ENCODE measurements at places on chromosomes 7 and 10.

GRCh38 chr10:58637352-58637751, 124.7 kb downstream of the BICC1 start:
- DNase-seq: no peak

DNA sequence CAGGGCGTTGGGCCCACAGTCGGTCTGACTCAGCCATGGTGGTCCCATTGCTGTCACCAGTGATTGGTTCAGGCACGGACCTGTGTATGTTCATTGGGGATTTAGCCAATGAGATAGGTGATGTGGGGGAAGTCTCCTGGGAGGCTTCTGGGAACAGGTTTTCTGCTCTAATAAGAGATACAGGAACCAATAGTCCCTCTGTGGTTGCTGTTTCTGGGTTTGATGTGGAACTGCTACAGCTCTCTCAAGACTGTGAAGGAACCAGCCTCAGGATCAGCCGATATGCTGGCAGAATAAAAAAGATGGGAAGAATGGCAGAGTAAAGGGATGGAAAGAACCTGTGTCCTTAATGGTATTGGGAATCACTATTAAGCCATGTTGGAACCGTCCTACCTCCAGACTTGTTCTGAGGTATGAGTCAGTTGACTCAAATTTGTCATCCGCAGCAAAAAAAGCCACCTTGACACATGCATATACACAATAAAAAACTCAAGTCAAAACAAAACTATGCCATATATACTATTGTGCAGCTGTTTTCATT, 70.6 kb downstream of the MCMBP start:
- no peak for DNase-seq

GRCh38 chr10:87691506-87692070, 31.9 kb downstream of the PAPSS2 start:
- no peak for DNase-seq

DNA sequence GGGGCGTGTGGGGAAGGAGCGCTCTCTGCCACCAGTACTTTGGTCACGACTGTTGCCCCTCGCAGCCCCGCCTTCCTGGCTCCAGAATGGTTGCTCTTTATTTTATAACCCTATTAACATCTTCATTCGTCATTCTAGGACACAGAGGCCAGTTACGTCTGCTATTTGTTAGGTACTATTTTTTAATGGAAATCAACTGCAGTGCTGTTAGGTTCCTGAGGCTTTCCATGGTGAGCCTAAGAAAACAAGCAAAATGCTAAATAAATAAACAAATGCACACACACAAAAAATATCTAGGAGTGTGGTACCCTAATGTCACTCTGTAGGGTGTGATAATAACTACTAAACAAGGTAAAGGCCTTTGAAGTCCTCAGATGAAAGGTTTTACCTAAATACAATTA, 71.1 kb downstream of the SLC37A3 start:
- no peak for DNase-seq

GRCh38 chr7:105648561-105649401, 67.5 kb upstream of the EFCAB10 start:
- DNase-seq: no peak

DNA sequence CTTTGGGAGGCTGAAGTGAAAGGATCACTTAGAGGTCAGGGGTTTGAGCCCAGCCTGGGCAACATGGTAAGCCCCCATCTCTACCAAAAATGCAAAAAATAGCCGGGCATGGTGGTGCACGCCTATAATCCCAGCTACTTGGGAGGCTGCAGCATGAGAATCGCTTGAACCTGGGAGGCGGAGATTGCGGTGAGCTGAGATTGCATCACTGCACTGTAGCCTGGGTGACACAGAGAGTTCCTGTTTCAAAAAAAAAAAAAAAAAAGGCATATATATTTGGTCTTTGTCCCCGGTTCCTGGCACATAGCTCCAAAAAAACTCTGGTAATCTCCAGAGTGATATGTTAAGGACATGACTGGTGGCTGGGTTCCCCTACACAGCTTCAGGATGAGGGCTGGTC, 147.3 kb downstream of the SEC23IP start:
- DNase-seq: no peak

- no peak for DNase-seq
Measured at GRCh38 chr7:142425281-142425680, 167.4 kb upstream of the PRSS58 start.

GRCh38 chr10:118978316-118978997, 51.1 kb upstream of the NANOS1 start:
- no peak for DNase-seq

DNA sequence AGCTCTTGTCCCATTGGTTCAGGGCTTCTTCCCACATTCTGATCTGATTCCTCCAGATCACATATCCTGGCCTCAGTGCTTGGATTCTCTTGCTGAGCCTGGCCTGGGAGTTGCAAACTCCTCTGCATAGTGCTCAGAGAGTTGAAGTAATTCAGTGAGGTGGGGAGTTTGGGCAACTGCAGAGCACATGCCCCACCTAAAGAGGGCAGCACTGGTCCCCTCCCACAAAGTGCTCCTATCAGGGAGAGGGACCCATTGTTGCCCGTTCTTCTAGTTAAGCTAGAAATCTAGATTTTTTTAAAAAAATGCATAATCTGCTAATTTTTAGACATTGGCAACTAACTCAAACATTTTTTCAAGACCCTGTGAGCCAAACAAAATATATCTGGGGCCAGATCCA, 45.1 kb downstream of the CHN2 start:
- DNase-seq: no peak

DNA sequence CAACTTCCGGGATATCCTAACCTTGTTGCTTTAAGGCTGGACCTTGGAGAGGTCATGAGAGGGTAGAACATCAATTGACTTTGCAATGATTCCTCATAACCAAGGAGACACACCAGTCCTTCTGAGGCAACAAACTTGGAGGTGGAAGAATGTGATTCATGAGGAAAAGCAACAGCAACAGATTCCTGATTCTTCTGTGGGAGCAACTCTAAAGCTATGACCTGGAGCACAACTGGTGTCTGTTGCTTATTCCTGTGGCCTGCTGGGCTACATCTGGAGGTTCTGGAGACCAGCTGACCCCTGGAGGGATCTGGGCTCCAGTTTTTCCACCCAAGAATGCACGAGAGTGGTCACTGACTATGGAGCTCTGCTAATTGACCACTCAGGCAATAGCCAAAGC, 116.6 kb downstream of the CREB5 start:
- no peak for DNase-seq

GRCh38 chr10:94343151-94343550, 19.6 kb downstream of the NOC3L start:
- no peak for DNase-seq

DNA sequence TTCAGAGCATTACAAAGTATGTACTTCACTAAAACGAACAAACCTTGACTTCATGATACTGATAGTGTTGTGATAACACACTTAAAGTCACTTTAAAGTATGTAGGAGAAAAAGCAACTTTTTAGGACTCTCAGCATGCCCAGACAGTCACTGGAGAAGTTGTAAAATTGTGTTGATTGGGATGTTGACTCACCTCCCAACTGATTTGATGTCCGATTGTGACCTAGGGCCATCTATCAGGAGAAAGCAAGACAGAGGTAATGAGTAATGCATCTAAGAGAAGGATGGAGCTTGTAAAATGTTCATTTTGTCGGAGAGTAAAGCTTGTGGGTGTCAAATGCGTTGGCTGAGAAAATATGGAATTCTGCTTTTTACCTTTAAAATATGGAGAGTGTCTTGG, 135.4 kb upstream of the SEMA3D start:
- DNase-seq: no peak

GRCh38 chr7:112510001-112510742, 29.4 kb downstream of the LSMEM1 start:
- DNase-seq: no peak

- DNase-seq: no peak
Measured at GRCh38 chr7:112022128-112022527, 184.1 kb downstream of the DOCK4 start.

DNA sequence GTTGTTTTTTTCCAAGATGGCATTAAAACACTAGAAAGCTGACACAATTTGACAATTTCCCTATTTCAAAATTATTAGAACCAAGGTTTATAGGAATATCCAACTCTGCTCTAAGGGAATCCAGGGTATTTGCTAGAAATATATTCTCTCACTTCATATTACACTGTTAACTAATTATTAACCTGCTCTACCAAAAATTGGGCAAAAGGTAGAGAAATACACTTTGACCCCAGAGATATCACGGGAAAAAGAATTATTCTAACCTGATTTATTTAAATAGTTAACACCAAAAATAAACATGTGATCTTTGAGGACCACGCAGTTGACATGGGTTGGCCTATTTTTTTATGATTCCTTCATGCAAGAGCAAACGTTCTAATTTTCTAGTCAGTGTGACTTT, 21.6 kb upstream of the FAM13C start:
- DNase-seq: no peak

DNA sequence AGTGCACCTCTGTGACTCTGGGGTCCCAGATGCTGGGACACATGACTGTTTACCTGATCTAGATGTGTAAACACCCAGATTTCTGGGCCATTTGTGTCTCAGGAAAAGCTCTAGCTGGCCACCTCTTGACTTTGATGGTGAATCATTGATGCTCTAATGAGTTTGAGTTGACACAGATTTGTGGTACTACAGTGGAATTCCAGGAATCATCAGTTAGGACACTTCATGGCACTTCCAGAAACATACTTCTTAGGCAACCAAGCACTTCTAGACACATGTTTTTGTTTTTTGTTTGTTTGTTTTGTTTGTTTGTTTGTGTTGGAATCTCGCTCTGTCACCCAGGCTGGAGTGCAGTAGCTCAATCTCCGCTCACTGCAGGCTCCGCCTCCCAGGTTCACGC, 302.2 kb upstream of the ZMIZ1 start:
- DNase-seq: no peak

- DNase-seq: no peak
Measured at GRCh38 chr10:125768219-125768855, 7.3 kb downstream of the MMP21 start.

DNA sequence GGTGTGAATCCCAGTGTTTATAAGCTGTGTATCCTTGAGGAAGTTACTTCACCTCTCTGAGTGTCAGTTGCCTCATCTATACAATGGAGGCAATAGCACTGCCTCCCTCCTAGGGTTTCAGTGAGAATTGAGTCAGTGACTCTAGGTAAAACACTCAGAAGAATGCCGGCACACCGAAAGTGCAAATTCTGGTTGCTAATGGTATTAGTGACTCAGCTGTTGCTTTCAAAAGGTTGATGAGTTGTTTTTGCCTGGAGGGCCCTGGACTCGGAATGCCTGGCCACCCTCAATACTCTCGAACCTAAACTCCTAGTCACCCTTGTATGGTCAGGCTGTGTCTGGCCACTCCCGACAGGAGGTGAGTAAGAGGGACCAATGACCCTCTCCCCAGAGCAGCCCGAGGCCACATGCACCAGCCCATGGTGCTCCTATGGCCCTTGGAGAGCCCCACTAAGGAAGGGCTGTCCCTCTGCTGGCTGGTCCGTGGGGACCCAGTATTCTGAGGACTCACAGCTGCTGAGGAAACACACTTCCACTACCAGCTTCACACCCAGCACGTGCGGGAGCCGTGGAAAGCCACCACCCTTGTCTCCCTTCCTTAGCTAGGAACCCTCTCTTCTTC, 60.2 kb downstream of the CALML3 start:
- DNase-seq: peak; percentile 62

DNA sequence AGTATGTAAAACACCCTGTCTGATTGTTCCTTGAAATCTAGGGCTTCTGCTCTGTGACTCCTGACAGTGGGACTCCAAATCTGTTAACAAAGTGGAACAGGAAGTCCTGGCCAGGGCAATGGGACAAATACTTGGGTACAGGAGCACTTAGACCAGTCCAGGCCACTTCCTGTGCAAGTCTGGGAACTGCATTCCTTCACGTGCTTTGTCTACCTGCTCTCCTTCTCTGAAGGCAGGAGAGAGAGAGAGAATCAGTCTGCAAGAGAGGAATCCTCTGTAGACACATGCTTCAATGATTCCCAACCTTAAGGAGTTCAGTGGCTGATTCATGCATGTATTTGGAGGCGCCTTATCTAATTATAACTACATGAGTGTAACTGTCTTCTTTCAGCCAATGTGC, 530.2 kb downstream of the GATA3 start:
- DNase-seq: no peak

DNA sequence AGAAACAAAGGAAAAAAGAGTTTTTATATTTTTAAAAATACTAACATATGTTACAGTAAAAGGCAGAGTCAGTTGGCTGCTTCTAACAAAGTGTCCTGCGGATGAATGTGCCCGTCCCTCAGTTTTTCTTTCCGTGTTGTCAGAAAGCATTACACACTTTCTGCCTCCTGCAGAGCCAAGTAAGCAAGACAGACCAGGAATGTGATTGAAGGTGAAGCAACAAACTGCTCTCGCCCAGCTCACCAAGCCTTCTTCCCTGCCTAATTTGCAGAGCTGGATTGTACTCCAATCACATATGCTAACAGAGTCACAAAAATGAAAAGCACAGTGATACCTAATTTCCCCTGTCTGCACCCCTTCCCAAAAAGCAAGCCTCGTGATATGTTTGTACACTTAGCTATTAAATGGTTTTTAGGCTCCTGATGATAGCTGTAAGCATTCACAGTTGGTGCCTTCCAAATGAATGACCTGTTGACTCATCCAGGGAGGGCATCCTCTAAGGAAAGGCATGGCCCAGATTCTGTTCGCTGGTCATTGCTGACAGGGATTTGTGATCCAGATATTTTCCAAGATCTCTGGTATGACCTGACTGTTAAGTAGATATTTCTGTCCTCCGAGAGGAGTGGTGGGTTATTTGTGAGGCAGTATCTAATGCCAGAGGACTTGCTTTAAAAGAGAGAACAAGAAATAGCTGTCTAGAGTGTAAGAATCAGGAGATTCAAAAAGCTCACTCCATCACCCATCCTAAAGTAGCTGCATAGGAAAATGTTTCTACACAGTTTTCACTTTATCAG, 187.3 kb upstream of the PLXDC2 start:
- no peak for DNase-seq
